Stimulated activated CD4-positive, alpha-beta T cell treated with anti-CD3 and anti-CD28 coated beads, Interleukin-12 subunit alpha, Interleukin-12 subunit beta, amount 100 ng/mL, for 48 hours (primary cell): ENCODE measurements at places on chromosomes 11 and 22.

DNA sequence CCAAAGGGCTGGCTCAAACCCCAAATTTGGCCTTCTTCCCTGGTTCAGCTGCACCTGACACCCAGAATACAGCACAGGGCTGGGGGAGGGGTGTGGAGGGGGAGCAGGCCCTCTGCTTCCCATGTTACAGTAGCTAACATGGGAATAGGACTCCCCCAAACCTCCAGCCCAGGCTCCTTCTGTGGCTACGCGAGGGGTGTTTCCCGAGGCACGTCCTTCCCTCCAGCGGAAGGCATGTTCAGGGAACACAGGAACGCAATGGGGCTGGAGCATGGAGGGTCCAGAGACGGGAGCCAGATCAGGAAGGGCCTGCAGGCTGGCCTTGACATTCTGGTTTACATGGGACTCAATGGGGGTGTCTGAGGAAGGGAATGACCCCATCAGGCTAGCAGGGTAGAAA is 11.8 kb upstream of the IGLL1 start:
- DNase-seq, result no peak

DNA sequence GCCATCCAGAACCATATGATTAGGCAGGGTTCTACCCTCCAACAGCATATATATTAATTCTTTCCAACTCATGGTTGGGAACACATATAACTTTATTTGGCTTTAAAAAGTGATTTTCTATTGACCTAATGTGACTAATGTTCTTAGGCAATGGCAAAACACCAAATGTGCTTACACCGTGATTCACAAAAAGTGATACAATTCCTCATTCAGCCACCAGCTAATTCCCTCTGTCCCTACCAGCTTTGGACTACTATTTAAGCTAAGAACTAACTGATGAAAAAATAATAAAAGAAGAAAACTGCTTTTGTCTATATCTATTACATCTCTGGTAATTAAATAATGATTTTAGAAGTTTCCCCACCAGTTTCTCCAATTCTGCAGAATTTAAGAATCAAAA is 4.7 kb downstream of the CTSC start:
- no peak for DNase-seq

DNA sequence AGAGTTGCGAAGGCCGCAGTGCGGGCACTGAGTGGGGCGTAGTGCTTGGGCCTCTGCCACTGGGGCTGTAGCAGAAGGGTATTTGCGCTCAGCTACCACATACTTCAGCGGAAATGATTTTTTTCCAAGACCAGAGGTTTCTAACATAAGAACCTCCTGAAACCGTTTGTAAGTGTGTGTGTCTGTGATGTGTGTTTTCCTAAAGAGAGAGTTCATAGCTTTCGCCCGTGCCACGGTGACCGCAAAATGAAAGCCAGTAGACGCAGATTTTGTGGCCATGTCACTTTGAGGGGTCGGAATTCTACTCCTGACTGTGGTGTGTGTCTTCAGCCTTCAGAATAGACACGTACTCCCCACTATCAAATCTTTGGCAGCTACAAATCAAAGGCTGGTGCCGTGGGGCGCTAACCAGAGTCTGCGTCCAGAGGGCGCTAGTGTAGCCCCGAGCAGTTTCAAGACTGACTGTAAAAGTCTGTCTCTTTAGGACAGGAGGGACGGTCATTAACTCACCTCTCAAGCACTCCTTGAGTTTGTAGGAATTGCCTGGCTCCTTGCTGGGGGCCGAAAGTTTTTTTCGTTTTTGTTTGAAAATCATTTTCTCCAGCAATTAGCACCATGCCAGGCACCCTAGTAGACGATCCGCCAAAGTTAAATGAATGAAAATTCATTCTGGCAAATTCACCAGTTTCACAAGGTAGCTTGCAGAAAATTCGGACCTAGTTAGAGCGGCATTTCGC is 2.5 kb upstream of the CALCA start:
- peak; percentile 54 for DNase-seq

- DNase-seq, result no peak
Measured at GRCh38 chr11:32429477-32429876, 5.9 kb downstream of the WT1 start.

GRCh38 chr22:33194529-33195077 is 136.4 kb upstream of the SYN3 start:
- DNase-seq, result no peak

- DNase-seq, result no peak
Measured at GRCh38 chr11:78583889-78584288, 9.2 kb upstream of the NARS2 start.

- no peak for DNase-seq
Measured at GRCh38 chr11:31397239-31397834, 27.7 kb downstream of the DNAJC24 start.

DNA sequence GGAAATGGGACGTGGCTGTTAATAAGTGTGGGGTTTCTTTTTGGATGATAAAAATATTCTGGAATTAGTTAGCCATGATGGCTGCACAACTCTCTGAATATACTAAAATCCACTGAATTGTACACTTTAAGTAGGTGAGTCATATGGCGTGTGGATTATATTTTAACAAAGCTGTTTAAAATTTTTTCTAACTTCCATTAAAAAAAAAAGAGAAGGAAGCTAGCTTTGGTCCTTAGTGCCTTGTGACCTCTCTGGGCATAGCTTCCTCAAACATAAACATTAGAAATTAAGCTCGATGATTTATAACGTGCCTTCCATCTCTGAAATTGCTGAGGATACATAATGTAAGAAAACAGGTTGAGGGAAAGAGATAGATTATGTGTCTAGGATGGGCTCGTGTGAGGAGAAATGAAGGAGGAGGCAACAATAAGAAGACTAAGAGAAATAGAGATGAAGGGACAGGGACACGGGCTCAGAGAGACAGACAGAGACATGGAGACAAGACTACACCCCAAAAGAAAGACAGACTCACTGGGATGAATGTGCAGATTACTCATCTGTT is 20.0 kb downstream of the IRAG1 start:
- no peak for DNase-seq

- no peak for DNase-seq
Measured at GRCh38 chr22:50396751-50397370, 53.7 kb downstream of the PPP6R2 start.

- DNase-seq, result no peak
Measured at GRCh38 chr11:57217053-57217452, 20.0 kb downstream of the APLNR start.

GRCh38 chr11:10476342-10476741 is 21.3 kb downstream of the AMPD3 start:
- no peak for DNase-seq

DNA sequence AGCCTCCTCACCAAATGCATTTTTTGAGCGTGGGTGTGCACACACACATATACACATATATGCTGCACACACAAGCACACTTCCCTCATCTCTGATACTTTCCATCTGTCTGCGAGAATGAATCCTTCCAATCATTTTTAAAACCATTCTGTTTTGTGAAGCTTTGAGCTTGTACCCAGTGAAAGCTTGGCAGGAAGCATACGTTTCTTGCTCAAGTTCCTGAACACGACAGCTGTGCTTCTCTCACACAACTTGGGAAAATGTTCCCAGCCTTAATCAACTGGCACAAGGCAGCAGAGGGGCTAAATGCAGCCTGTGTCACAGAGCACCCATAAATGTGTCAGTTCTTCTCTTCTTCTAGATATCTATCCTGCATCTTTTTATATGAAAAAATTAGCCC is 524.0 kb upstream of the KIRREL3 start:
- no peak for DNase-seq

GRCh38 chr11:9839550-9839949 is 175.7 kb downstream of the SWAP70 start:
- DNase-seq, result no peak

DNA sequence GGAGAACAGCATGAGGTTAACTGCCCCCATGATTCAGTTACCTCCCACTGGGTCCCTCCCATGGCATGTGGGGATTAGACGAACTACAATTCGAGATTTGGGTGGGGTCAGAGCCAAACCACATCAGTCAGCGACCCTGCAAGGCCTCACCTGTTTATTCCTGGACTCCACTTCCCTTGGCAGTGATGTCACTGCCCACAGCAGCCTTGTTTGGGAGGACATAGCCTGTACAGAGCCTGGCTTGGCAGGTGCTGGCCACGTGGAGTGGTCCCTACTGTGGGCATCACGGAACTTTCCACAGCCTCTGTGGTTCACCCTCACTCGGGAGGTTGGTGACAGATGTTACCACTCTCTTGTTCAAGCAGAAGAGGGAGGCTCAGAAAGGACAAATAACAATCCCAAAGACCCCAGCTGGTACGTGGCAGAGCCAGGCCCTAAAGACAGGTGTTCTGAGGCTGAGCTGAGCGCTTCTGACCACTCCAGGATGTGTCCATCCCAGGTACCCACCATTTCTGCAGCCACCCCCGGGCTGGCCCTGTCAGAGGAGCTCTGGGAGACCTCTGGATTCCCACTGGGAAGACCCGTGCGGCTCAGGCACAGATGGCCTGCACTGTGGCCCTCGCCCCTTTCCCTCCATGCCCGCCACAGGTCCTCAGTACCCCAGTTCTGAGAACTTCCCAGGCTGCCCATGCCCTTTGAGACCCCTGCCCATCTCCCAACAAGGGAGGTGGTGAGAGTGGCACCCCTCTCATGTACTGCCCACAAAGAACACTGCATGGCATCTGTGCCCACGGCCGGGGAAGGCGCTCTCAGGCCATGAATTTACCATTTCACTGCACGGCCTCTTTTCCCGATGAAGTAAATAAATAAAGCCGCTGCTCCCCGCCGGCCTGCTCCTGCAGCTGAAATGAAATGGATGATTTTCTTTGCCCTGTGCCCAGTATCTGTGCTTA is 605.8 kb downstream of the TBC1D22A start:
- DNase-seq, result no peak

GRCh38 chr11:65680192-65680743 is 17.6 kb upstream of the RELA start:
- no peak for DNase-seq

GRCh38 chr11:76337469-76337868 is 43.5 kb downstream of the THAP12 start:
- no peak for DNase-seq

DNA sequence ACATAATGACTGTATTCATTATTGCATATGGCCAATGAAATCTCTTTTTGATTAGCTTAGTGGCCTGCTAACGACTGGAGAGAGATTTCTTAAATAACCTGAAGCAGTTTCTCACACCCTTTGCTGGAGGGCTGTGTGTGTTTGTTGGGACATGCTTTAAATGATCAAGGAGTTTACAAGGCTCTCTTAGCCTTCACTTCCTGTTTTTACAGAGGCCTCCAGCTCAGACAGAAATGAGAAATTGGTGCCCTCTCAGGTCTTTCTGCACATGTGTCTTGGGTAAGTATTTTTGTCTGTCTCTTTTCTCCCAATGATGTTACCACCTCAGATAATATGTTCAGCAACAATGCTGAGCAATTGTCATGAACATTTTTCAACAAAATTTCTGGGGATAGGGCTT is 884.4 kb upstream of the CNTN5 start:
- DNase-seq, result no peak

- DNase-seq, result no peak
Measured at GRCh38 chr22:30611197-30611596, 4.2 kb downstream of the TCN2 start.

DNA sequence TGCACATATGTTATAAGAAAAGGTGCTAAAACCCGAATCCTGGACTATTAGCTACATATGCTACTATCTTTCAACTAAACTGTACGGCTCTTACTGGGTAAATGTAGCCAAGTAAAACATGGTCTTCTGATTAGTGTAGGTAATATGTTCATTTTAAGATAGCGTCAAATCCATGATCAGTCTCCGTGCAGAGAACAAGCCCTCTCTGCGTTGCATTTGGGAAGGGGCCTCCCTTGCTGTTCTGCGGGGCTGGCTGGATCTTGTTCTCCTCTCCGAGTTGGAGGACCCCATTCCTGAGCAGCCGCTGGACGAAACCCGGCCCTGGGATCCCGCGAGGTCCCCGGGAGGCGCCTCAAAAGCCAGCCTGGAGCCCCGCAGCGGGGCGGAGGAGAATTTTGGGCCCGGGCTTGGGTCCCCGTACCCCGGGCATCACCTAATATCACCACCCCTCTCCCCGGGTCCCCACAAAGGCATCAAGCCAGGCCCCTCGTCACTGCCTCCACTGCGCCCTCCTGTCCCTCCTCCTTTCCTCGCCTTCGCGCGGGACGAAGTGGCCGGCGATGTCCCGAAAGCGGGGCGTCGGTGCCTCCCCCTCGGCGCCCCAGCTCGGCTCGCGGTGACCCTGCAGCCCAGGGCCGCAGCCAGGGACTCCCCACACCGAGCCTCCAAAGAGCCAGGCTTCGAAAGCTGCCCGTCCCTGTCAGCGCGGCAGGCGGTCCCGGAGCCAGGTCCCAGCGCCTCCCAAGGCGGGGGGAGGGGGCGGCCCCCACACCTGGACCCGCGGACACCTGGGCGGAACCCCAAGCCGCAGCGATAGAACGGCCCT is 54.5 kb upstream of the FBXO3 start:
- no peak for DNase-seq

DNA sequence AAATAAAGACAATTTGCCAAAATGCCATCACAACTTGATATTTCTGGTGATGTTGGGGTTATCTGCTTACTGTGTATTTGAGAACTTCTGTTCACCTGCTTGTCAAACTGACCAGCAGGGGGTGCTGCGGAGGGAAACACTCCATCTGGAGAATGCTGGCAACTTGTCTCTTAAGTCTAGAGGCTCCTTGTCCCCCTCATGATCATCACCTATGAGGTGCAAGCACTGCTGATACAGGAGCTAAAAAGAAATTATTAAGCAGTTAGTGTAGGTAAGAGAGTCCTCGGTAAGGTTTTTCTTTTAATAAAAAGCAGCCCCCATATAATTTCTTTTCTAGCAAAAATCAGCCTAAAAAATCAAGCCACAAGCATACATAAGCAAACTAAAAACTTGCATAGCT is 32.7 kb upstream of the GLYATL1B start:
- peak; percentile 46 for DNase-seq

- DNase-seq, result peak; percentile 33
Measured at GRCh38 chr11:14357881-14358728, 878 bp downstream of the RRAS2 start.

DNA sequence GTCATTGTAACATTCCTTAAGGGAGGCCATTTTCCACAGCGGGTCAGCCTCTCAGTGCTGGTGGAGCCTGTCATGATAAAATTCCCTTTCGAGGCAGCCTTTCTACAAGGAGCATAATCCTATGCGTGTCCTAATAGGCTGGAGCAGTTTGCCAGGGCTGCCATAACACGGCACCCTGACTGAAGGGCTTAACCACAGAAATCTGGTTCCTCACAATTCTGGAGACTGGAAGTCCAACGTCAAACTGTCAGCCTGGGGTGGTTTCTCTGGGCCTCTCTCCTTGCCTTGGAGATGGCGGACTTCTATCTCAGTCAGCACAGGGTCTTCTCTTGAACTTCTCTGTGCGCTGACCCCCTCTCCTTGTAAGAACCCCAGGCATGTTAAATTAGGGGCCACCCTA is 1.4 kb upstream of the RGL4 start:
- no peak for DNase-seq
